Daoy (cell line): ENCODE measurements at places on chromosomes 4 and X.

GRCh38 chrX:53440101-53440500 is 5.9 kb upstream of the HSD17B10 start:
- DNase-seq = no peak

DNA sequence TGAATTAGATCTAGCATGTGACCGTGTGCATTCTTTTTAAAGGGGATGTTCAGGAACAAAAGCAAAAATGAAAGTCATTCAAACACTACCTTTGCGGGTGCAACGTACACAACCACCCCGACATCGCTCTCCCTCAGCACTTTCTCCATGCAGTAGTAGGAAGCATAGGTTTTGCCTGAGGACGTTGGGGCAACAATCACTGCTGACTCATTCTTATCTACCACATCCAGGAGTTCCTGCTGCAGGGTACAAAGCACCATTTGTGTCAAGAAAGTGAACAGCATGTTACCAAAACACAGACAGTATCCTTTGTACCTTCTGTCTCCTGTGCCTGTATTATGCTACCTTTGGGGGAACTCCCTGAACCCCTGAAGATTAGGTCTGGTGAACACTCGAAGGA is 58.6 kb downstream of the DDX60L start:
- peak; percentile 54 for DNase-seq

DNA sequence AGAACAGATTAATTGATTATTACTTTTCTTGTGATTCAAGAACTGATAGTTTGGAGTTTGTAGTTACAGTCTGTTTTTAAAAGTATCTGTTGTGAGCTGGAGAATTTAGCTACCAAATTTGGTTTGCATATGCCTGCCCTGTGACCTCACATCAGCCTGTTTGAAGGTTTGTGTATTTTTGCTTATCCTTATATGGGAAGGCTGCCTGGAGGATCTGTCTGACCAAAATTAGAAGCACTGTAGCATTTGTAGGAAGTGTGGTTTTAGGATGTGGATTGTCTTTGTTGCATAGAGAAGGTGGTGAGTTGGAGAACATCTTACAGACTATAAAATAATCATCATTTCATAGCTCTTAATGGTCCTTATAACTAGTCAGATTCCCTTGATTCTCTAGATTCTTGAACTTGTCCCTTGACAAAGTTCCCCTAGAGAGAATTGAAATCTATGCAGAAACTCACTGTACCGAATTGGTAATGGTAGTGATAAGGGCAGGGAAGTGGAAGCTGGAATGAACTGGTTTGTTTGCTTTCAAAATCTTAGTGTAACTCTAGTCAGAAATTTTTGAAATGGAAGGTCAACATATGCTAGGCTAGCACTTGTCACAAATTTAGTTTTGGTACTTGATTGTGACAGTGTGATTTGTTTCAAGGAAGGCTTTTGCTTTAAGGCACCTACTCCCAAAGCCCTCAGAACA is 57.3 kb downstream of the SH3BGRL start:
- peak; percentile 0 for DNase-seq

GRCh38 chr4:188030401-188030800 is 34.8 kb downstream of the ZFP42 start:
- DNase-seq = no peak

DNA sequence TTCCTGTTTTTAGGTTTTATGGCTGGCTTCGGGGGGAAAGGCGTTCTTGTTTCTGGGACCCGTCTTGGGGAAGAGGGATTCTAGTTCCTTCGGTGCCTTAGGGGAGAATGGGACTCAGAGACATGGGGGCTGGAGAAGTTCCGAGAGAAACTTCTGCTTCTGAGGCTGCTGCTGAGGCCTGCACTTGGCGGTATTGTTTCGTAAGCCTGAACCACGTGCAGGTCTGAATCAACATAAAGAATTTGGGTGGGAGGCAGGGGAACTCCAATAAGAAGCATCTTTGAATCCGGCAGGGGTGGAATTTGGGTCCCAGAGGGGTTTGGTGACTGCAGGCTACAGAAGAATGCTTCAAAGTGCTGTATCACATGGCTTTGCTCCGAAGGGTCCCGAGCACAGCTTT is 15.1 kb downstream of the XG start:
- DNase-seq = no peak

DNA sequence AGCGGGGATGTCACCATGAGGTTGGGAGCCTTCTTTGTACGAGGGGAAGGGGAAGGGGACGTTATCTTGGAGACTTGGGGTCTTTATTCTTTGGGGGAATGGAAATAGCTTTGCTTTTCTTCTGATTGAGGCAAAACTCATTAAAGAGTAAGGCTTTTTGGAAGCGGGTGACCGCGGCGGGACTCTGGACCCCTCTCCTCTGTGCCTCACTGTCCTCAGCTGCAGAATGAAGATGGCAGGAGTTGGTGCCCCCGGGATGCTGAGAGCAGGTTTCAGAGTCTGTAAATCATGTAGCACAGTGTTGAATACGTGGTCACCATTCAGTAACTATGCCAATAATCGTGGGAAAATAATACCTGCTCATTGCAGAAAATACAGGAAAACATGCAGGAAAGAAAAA is 32.1 kb downstream of the HTT-AS start:
- DNase-seq = no peak

GRCh38 chrX:40109288-40110008 is 11.7 kb upstream of the BCOR start:
- DNase-seq = peak; percentile 64

DNA sequence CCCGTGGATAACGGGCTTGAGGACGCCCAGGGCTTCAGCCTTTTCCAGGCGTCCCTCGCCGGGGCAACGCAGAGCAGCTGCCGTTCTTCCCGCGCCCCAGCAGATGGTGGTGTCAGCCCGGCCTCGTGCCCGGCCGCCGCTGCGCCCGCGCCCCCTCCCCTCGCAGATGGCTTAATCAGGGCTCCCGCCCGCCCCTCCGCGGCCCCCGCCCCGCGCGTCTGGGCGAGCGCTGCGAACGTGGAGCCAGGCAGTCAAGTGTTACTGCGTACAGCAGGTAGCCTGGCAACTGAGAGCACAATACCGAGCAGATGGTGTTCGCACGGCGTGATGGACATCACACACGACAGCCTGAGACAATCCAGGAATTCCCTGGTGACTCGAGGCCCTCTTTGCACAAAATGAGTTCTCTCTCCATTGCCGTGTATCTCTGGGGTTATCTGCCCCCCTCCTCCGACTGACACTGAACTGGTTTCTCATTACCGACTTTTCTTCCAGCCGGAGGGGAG is 69.3 kb downstream of the MGST2 start:
- peak; percentile 59 for DNase-seq

- no peak for DNase-seq
These were observed 108.4 kb upstream of the DIPK2B start for GRCh38 chrX:45309096-45309495.

DNA sequence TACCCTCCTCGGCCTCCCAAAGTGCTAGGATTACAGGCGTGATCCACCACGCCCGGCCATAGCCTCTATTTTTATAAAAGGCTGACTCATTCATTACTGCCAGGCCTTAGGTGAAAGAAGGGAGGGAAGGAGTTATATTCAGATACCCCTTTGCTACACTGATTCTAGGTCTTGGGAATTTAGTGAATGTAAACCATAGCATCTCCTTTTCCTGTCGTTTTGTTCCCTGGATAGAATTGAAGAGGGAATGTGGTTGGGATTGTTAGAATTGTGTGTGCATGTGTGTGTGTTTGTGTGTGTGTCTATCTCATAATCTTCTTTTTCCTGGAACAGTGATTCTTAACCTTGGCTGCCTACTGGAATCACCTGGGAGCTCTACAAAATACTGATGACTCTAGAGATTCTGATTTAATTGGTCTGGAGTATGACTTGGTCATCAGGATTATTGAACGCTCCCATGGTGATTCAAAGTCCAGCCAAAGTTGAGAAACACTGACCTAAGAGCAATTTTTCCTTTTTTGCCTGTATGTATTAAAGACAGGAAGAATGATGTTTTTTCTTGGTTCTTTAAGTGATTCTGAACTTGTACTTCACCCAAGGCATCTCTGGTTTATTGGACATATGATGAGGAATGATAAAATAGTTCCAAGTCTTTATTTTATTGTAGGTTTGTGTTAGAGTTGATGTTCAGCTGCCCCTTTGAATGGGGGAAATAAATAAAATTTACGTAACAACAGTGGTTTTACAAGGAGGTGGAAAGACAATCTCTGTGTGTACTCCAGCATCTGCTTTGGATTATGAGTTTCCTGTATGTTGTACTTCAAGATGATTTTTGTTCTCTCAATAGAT is 37.0 kb downstream of the NAP1L5 start:
- peak; percentile 3 for DNase-seq

GRCh38 chr4:125985856-125986255 is 671.1 kb downstream of the FAT4 start:
- DNase-seq = peak; percentile 55

DNA sequence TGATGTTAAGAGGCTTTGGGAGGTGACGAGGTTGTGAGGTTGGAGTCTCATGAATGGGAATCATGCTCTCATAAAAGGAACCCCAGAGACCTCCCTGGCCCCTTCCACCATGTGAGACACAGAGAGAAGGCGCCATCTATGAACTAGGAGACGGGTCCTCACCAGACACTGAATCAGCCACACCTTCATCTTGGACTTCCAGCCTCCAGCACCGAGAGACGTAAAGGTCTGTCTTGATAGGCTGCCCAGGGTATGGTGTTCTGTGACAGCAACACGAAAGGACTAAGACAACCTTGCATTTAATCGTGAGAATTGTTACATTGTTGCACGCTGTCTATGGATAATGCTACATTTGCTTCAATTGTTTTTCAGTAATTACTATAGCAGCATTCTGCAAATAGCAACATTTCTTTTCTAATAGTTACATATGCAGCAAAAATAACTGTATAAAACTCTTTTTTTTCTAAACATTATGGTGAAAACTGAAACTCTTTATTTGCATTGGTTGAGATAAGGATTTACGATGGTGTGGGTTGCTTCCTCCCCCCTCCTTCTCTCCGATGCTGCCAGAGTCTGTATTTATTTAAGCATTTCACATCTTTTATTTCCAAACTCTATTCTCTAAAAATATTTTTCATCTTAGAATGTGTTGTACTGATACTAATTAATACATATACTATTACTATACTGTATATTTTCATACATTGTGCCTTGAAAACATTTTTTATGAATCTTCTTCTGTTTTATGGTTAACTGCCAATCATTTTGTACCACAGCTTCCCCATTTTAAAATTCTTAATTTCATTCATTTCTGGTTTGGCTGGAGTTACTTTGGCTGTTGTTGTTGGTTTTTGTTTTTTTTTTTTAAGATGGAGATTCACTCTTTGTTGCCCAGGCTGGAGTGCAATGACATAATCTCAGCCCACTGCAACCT is 26.4 kb upstream of the AKAP17A start:
- DNase-seq = no peak

- no peak for DNase-seq
These were observed 5.3 kb downstream of the SOWAHB start for GRCh38 chr4:76892601-76893000.

DNA sequence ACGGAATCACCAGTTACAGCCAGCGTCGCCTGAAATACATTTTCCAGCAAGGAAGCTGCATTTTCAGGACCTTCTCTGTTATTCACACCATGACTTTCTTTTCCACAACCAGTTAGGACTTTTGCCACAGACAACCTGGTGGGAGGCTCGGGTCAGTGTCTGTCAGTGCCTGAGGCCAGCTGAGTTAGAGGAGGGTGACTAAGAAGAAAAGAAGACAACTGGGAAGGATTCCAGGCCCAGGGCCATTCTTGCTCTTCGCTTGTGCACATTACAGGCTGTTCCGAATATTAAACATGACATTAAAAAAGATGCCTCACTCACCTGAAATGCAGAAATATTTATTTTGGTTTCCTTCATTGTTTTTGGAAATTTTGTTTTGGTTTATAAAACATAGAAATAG is 21.4 kb upstream of the CENPU start:
- DNase-seq = peak; percentile 30

DNA sequence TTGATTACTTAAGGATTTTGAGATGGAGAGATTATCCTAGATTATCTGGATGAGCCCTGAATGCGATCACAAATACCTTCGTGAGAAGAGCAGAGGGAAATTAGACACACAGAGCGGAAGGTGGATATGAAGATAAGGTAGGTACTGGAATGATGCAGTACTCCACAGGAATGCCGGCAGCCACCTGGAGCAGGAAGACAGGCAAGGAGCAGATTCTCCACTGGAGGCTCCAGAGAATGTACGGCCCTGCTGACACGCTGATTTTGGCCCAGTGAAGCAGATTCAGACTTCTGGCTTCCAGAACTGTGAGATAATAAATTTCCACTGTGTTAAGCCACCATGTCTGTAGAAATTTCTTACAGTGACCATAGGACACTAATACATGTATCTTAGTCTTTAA is 79.4 kb upstream of the PITX2 start:
- DNase-seq = no peak

DNA sequence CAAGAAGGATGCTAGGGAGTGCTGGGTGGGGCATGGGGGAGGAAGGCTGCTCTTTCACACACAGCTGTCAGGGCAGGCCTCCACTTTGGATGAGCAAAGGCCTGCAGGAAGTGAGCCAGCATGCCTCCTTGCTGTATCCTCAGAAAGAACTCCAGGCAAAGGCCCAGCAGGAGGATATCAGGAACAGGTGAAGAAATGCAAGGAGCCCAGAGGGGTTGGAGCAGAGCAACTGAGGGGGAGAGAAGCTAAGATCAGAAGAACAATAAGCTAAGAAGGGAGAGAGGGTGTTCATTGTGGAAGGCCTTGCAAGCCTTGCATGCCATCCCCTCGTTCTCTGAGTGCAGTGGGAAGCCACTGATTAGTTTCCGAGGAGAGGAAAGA is 115.1 kb downstream of the CAMK2D start:
- peak; percentile 35 for DNase-seq
